Astrocyte of the hippocampus (primary cell): ENCODE measurements at places on chromosomes 7 and 10.
A peak's percentile ranks its signal among the peaks of the same experiment; 100 is the strongest.

GRCh38 chr7:137999496-138000080 is 2.3 kb downstream of the CREB3L2 start:
- no peak for DNase-seq

GRCh38 chr10:133159950-133160825 is at the start of gene KNDC1:
TSS of gene KNDC1 (plus strand) at chr10:133160219. CDS start at chr10:133160468, 249 bp downstream.
- peak; percentile 72 for DNase-seq

GRCh38 chr7:44853391-44853790 is 5.5 kb upstream of the H2AZ2 start:
- DNase-seq, result no peak

GRCh38 chr7:38280000-38280399 is 6.6 kb upstream of the TARP start:
- no peak for DNase-seq

DNA sequence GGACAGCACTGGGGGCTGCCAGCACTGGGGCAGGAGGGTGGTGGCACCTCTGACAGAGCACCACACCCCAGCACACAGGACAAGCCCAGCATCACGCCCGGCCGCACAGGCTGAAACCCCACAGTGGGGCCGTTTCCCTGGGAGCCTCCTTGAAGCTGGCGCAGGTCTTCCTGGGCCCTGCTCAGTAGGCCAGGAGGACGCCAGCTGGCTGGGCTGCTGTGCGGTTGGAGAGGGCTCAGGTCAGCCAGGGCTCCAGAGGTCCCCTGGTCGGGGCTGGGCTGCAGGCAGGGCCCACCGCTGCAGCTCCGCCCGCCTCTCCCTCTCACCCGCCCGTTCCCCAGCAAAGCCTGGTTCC is 137.3 kb downstream of the TCERG1L start:
- no peak for DNase-seq

DNA sequence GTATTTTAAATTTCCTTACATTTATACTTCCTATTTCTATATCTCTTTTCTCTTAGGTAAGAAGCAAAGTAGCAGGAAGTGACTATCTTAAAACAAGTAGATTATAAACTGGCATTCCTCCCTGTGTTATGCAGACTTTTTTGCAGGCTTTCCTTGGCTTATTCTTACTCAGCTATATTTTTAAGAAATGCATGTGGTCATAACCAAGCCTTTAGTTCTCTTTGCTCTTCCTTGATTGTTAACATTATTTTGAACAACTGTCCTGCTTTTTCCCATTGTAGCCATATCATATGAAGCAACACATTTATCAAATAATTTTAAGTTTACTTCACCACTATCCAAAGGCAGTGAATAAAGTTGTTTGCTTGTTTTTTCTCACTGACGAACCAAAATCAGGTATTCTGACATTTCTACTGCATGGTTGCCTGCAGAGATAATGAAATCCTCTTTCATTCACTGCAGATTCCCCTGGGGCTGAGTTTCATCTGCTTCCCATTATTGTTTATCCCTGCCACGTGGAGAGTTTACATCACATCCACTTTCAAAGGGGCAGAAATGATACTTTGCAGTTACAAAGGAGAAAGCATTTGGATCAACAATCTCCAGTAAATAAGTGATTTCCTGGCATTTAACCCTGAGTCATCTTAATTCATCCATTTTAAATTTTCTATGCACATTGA is 389.9 kb upstream of the SEMA3C start:
- DNase-seq, result no peak

DNA sequence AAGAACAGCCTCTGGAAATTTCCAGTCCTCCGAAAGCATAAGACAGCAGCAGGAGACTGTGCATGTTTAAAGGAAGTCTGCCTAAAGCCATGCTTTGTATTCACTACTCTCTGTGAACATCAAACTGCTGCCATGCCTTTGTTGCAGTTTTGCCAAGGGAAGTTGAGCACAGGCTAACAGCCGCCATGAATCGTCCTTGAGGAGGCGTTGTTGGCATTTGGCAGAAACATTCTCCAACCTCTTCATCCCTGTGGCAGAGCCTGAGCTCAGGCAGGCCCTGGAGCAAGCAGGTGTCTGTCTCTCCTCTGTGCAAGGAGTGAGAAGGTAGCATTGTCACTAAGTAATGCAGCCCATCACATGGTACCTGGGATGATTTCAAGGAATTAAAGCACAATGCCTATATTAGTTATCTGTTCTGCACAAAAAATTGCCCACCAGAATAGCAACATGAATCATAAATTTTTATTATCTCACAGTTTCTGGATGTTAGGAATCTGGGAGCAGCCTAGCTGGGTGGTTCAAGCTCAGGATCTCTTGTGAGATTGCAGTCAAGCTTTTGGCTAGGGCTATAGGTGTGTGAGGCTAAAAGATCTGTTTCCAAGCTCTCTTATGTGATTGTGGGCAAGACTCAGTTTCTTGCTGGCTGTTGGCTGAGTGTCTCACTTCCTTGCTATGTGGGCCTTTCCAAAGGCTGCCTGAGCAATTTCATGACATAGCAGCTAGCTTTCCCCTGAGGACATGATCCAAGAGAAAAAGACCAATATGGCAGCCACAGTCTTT is 46.5 kb upstream of the KIAA1217 start:
- DNase-seq, result no peak

DNA sequence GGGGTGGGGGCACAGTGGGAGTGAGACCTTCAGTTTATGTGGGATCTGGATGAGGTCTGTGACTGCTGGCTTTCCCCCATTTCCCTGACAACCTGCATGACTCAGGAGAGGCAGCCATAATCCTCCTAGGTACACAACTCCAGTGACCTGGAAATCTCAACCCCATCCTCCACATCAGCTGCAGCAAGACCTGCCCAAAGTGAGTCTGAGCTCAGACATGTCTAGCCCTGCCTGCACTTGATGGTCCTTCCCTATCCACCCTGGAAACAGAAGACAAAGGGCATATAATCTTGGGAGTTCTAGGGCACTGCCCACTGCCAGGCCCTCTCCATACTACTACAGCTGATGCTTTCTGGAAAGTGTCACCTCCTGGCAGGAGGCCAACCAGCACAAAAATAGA is 75.6 kb downstream of the GRM8 start:
- DNase-seq, result no peak

GRCh38 chr7:5599543-5600200 is 176.0 kb upstream of the TNRC18 start:
- DNase-seq, result no peak

DNA sequence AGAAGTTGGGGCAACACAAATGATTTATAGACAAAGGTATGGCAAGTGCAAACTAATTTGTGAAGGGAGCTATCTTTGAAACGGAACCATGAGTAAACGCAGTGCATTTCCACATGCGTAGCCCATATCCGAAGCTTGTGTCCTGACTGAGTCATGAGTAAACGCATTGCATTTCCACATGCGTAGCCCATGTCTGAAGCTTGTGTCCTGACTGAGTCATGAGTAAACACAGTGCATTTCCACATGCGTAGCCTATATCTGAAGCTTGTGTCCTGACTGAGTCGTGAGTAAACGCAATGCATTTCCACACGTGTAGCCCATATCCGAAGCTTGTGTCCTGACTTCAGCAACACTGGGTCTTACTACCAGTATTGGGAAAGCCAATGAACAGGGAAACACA is 95.0 kb downstream of the CELF2 start:
- DNase-seq, result no peak

DNA sequence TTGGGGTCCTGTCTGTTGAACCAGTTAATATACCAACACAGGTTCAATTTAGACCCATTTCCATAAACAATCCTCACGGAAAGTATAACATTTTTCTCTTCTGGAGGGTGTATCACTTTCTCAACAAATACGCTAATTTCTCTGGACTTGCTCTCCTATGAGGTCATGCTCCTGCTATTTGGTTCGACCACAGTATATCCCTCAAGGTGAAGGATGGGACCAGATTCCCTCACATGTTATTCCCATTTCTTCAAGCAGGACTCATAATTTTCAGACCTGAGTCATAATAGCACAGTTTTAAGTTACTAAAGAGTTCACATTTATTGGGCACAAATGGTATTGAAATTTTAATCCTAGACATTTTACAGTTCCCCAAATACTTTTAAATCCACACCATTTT is 57.2 kb downstream of the ADAM12 start:
- DNase-seq, result peak; percentile 27

DNA sequence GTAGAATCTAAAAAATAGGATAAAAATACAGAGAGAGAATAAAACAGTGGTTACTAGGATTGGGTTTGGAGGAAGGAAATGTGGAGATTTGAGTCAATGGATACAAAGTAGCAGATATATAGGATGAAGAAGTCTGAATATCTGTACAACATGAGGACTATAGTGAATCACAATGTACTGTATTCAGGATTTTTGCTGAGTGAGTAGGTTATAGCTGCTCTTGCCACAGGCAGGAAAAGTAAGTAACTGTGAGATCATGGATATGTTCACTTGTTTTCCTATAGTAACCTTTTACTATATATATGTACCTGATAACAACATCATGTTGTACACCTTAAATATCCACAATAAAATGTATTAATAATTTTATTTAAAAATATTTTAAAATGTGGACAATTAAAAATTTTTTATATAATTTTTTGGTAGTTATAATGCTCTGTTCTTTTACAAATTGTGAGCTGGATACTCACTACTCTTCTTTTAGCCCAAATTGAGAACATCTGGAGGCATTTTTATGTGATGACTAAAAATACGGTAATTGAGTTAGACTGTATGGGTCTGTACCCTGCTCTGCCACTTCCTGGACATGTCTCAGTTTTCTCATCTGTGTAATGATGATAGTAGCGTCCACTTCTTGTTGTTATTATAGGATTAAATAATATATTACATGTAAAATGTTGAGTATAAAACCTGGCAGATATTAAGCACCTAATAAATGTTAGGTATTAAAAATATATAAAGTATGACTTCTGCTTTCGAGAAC is 439.1 kb downstream of the AUTS2 start:
- no peak for DNase-seq

GRCh38 chr7:23026164-23026563 is 12.2 kb upstream of the HYCC1 start:
- DNase-seq, result no peak

GRCh38 chr7:131649879-131650278 is 93.5 kb upstream of the PODXL start:
- DNase-seq, result no peak

DNA sequence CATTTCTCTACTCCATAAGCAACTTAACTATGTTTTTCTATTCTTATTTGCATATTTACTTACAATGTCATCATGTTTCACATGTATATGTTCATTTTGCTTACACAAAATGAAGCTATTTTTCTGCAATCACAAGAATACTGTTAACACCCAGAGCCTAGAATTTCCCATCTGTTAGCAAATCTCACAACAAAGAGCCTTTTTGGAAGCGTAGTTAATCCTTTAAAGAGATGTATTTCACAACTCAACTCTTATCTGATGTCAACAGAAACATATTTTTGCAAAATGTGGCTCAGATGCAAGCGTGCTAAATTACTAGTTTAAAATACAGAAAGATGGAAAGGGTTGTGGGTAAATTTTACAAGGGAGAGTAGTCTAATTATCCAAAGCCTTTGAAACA is 110.6 kb upstream of the COL1A2 start:
- no peak for DNase-seq

- DNase-seq, result no peak
Measured at GRCh38 chr7:11690395-11690794, 141.6 kb downstream of the THSD7A start.

- DNase-seq, result no peak
Measured at GRCh38 chr10:86160890-86161585, 205.6 kb downstream of the GRID1 start.

GRCh38 chr10:125262409-125262808 is 102.0 kb upstream of the CTBP2 start:
- DNase-seq, result no peak

DNA sequence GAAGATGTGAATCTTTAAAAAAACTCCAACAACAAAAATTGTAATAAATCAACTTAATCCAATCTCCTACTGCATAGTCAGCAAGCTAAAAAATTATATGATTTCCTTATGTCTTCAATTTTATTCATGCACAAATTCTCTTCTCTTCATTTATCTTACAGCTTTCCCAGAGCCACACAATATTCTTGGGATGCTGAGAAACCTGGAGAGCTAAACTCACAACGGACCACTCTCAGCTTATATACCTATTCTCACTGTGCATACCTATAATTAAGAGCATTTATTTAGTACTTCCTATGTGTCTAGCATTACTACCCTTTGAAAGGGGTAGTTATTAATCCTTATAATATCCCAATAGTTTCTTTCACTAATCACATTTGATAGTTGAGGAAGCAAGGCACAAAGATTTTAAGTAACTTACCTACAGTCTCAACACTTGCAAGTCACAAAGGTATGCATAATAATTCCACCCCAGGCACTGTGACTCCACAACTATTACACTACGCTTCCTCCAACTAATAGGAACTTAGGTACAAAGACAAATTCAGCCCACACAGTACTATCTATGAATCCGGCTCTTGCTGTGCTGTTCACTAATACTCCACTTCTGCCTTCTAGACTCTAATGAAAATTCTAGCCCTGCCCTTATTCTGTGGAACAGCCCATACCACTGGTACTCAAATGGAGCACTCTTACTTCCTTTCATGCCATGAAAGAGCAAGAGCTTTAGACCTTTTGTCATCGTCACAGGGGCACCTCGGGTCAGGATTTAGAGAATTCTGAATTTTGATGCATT is 5.1 kb downstream of the CCDC71L start:
- DNase-seq, result no peak

DNA sequence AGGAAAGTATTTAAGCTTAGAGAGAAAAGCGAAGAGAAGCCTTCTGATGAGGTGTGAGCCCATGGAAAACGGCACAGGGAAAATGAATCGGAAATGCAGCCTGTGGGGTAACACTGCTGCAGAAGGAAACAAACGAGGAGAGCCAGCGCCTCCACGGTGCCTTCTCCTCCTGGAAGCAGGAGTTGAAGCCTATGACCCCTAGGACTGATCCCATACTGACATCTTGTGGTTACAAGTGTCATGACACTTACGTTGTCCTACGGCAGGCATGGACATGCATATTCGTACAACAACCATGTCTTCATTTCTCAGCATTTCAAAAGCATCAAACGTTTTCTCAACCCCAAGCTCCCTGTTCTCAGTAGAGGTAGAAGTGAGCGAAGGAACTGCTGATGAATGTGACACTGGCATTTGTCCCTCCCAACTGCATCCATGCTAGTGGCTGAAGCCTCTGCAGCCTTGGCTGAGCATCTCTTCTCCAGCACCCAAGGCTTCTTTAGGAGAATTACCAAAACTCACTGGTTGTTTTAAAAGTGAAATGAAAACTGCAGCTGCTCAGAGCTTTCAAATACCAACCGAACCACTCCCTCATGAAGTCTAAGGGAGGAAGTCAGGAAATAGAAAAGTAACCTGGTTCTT is 160.2 kb downstream of the JAZF1 start:
- peak; percentile 87 for DNase-seq

DNA sequence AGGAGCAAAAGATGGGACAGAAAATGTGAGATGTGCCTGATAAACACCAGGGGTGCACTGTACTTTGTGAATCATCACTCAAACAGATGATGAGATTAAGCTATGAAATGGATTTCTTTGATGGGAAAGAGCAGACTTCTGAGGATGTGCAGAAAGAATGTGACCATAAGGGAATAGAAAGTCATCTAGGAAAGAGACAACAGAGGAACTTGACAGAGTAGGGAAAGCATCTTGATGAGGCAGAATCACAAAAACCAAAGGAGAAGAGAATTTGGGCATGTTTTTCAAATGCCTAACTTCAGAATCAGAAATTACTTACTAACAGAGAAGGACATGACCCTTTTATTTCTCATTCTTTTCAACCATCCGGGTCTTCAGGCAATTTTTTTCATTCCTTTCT is 82.4 kb upstream of the LRRTM3 start:
- no peak for DNase-seq

GRCh38 chr7:155984609-155985405 is 172.5 kb upstream of the SHH start:
- DNase-seq, result no peak

GRCh38 chr7:67306331-67306730 is 309.7 kb downstream of the TYW1 start:
- no peak for DNase-seq

GRCh38 chr10:24716295-24716694 is 7.4 kb downstream of the ARHGAP21 start:
- DNase-seq, result no peak
